ENCODE measurements at places on chromosomes 4 and X.

DNA sequence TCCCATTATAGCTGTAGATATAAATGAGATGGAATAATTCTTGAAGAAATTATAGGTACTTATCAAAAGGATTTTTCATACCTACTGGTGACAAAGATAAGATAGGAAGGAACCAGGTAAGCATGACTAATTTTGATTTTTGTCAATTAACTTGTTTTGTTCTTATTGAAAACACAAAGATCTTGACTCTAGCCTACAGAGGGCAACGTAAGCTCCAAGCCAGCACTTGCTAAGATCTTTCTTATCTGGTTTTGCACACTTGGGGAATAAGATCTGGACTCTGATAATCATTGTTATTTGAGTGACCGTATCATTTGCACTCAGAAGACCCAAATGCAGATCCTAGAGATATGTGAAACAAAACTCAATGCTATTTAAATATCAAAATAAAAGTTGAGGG lies 223.4 kb downstream of the VEGFC start:
- no peak for DNase-seq

DNA sequence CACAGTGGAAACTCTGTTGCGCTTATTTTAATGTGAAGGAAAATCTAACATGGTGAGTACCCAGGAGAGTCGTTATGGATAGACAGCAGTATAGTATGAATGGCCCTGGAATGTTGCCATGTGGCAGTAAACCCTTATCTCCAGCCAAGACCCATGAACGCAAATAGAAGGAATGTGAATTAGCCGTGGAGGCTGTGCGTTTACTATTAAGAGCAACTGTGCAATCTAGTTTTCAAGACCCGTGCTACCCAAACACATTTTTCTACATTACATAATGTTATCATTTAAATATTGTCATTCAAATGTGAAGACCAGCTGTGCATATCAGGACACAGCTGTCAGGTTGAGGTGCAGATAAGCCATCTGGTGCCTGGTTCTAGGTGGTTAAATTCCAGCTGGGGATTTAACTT lies 13.3 kb upstream of the AGA start:
- no peak for DNase-seq

DNA sequence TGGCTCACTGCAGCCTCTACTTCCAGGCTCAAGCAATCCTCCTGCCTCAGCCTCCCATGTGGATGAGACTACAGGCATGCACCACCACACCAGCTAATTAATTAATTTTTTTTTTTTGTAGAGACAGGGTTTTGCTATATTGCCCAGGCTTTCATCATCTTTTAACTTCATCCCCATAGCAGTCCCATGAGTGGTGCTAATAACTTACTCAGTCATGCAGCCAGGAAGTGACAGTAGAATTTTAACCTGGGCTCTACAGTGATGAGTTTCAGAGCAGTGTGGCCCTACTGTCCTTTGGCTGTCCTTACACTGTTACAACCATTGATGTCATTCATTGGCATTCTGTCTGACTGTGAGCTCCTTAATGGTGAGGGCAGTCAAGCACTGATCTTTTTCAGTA lies 3.9 kb upstream of the OCIAD2 start:
- DNase-seq = no peak

GRCh38 chr4:89657931-89658700 lies 178.8 kb downstream of the SNCA start:
- no peak for DNase-seq

DNA sequence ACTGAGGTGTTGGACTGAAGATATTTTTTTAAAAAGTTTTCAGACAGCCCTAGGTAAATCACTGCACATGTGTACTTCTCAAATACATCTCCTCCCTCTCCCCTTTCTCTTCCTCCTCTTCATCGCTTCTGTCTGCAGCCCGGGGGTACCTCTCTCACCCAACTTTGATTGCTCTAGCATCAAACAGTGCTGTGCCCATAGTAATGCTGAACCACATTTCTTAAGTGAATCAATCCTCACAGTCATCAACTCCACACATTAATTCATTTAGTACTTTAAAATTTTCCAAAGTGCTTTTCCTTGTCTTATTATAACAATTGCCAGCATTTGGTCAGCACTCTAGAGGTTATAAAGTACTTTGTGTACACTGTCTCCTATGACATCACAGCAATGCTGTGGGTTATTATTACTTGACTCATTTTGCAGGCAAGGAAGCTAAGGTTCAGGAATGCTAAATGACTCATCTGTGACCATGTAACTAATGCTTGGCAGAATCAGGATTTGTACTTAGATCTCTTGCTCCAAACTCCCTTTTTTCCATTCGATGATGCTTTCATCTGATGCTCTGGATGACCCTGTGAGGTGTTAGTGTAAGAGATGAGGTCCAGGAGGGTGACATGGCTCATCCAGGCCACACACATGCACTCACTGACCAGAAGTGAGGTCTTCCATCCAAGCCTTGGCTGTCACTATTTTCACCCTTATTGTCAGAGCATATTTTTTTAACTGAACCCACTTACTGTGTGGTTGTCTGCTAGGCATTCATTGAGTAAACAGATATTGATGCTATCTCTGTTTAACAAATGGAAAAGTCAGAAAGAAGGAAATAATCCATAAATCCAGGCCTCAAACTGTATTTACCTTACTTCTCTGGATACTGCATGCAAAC lies 58.8 kb downstream of the RHOH start:
- DNase-seq = no peak

GRCh38 chrX:81261576-81261975 lies 59.7 kb downstream of the SH3BGRL start:
- no peak for DNase-seq

- no peak for DNase-seq
Measured at GRCh38 chr4:148779771-148780170, 337.6 kb upstream of the NR3C2 start.
